ENCODE measurements at places on chromosomes 3 and 15. TPM values are rescaled to one million over a fixed set of nuclear protein-coding genes. Genes with fewer than 3 reads are reported as not detected.

- no peak for DNase-seq
Measured at GRCh38 chr3:38707730-38708129, 58.2 kb upstream of the SCN5A start.

DNA sequence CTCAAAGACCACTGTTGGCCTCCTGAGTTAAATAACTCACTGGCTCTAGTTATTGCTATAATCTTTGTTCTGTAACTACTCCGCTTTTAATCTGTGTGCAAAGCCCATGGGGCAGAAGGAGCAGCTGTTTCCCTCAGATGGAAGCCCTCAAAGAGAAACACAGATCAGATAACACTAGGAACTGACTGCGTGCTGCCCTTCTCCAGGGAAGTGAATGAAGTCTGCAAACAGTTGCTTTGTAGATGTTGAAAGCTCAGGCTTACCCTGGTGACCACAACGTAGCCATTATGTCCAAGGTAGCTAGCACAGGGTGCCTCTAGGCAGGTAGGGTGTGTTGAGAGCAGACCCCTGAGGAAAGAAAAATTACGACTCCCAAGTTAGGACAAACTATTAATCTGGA lies 152.3 kb upstream of the STAC start:
- no peak for DNase-seq

GRCh38 chr15:78120523-78120922 lies 10.7 kb downstream of the CIB2 start:
- DNase-seq = no peak

DNA sequence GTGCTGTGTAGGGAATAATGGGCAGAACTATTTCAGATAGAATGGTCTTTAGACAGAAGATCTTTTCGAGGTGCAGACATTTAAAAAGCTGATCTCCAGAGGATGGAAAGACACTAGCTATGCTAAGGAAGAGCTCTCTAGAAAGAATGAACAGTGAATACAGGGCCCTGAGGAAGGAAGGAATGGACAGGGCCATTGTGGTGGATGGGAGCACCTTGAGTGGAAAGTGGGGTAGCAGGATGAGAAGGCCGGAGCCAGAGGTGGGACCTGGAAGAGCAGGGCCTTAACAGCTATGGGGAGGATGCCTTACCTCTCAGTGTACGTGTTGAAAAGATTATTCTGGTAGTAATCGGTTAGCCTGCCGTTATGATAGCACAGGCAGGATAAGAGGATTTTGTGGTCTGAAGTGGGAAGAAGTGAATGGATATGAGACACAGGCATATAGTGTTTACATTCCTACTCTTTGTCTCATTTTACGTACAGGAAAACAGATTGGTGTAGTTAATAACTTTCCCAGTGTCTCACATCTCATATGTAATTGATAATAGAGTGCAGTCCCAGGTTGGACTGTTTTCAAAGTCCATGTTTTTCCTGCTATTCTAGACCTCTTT lies 172.4 kb downstream of the KLHL25 start:
- DNase-seq = no peak

The SLC22A13 gene
- total RNA-seq = not detected

The AQP9 gene
- not detected for total RNA-seq

The SLC28A1 gene
- total RNA-seq = not detected

The CYP19A1 gene
- total RNA-seq = not detected
